ENCODE measurements at places on chromosomes 1 and 21. TPM values are rescaled to one million over a fixed set of nuclear protein-coding genes. Genes with fewer than 3 reads are reported as not detected.

DNA sequence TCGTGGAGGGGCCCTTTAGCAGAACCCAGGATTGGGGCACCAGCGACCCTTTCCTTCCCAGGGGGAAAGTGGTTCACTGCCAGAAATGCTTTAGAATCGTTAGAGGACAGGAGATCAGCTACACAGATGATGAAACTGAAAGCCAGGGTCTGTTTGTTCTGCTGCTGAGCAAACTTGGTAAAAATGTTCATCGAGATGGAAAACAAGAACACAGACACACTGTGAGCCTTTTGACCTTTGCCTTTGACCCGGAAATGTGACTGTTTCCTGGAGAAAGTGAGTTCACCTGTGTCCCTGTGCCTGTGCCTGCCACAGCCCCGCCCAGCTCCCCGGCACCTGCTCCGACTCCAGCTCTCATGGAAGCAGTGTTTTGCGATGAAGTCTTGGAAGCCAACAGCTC, 234.3 kb downstream of the CAMTA1 start:
- no peak for DNase-seq

- DNase-seq = no peak
Measured at GRCh38 chr1:226568975-226569741, 20.6 kb downstream of the STUM start.

GRCh38 chr1:83103341-83103740, 895.6 kb downstream of the TTLL7 start:
- DNase-seq = no peak

DNA sequence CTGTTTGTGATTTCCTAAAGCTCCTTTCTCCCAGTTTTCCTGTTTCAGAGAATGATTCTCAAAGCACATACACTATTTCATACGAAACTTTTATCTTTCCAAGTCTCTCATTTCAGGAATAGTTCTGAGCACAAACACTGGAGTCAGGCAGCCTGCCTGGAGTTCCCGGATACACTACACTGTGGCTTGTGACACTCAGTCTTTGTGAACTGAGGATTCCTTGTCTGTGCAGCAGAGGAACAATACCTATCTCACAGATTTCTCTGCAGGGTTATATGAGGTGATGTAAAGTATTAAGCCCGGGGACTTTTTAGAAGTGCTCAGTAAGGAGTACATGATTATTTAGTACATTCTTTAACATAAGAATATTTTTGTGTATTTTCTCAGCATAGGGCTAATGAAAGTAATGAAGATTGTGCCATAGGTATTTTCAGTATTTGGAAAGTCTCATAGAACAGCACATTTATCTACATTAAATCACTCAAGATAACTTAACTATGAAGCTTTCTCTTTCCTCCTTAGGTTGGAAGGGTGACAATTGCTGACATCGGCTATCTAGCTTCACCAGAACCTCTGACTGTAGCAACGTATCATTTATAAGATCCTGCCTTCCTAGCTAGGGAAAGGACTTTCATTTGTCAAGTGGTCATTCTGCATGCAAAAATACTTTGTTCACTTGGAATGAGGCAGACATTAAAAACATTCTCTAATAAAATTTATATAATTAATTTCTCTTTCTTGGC, 12.9 kb downstream of the GBP2 start:
- no peak for DNase-seq

DNA sequence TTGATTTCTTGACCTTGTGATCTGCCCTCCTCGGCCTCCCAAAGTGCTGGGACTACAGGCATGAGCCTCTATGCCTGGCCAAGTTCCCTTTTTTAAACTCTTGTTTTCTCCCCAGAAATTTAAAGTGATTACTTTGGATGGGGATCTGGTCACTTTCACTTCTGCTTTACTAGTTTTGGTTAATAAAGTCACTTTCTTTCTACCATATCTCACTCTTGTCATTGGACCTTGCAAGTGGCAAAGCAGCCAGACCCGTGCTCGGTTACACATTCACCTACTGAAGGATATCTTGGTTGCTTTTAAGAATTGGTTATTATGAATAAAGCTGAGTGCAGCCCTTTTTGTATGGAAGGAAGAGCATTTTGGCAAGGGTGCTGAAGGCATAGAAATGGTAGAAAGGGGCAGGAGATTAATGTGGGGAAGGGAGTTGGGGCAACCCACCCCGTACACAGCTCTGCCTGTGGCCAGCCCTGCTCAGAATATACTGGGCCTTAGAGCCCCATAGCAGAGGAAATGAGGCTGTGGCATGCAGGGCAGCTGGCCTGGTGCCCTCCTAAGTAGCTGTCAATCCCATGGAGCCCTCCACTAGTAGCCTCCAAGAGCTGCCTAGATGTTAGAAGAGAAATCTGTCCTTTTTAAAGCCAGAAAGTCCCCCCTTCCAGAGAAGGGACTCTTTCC, 40.7 kb downstream of the CD2 start:
- no peak for DNase-seq

- no peak for DNase-seq
Measured at GRCh38 chr1:109637446-109637845, 17.8 kb downstream of the AMPD2 start.

DNA sequence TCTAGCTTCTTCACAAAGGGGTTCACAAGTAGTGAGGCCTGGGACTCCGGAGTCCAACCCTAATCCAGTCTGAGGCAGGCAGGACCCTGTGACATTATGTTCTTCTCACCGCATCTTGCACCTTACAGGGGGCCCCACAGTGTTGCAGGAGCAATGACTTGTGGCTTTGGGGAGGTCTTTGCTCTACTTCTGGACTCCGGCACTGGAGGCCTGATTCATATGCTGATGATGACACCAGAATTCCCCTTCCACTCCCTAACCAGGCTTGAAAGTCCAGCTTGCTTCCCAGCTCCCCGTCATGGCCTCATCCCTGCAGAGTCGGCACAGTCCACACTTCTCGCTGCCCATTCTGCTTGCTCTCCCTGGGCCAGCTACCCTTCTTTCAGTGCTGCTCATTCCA, 96.3 kb upstream of the SLC44A3 start:
- no peak for DNase-seq

DNA sequence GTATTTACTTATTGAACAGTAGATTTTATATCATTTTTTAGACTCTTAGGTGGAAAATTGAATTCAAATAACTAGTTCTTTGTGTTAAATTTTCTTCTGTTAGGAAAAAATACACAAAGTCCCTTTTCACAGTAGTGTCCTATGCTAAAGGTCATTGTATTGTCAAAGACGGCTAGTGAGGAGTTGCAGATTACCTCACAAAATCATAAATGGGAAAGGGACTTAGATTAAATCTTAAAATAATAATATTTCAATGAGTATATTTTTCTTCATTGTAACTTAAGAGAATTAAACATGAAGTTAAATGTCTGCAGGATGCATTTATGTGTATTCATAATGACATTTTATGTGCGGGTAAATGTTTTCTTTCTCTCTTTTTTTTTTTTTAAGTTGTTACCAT, 32.7 kb downstream of the LYPLAL1 start:
- no peak for DNase-seq

GRCh38 chr1:204523605-204524215, 7.5 kb downstream of the MDM4 start:
- DNase-seq = no peak

Gene SLC35F3
- total RNA-seq = 7.5 TPM

DNA sequence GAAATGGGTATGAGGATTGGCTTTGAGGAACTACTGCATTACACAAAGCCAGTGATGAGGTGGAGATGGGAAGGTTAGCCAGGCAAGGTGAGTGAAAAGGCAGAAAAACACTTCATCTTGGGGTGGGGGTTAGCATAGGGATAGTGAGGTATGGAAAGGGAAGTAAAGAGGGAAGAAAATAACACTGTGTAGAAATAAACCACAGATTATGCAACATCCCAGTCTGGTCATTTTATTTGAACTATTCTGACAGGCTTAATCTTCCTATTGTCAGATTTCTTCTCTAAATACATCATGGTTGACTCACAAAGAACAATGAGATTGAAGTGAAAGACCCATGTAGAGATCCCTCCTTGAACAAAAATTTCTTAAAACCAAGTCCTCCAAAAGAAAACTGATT, 640.2 kb downstream of the PTPRC start:
- no peak for DNase-seq
